Activated CD4-positive, alpha-beta T cell treated with anti-CD3 and anti-CD28 coated beads, Interleukin-2, amount 10 ng/mL, durations not matched to agents 24 days and 14 days (primary cell): ENCODE measurements at places on chromosomes 3 and 15.
A peak's percentile ranks its signal among the peaks of the same experiment; 100 is the strongest.

- no peak for DNase-seq
Observed at GRCh38 chr3:191158247-191158646, 40.8 kb upstream of the OSTN start.

DNA sequence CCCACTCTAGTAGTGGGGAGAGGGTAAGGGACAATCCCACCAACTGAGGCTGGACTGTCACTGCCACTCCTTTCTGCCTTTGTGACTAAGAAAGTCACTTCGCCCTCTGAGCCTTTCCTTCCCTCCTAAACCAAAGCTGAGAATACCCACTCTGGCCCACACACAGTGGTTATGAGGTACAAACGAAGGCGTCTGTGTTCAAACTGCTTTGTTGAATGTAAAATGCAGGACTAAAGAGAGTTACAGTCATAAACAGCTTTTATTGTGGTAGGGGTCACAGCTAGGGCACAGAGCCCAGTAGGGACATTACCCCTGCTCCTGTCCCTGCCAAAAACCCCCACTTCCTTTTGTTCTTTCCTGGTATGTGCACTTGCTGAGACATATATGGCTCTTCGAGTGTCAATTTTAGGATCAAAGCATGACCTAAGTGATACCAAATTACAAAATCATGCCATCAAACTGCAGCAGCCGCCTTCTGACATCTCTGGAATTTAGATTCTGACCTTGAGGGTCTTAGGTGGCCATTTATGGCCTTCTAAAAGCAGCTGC lies 45.1 kb downstream of the CTDSPL start:
- peak; percentile 64 for DNase-seq

DNA sequence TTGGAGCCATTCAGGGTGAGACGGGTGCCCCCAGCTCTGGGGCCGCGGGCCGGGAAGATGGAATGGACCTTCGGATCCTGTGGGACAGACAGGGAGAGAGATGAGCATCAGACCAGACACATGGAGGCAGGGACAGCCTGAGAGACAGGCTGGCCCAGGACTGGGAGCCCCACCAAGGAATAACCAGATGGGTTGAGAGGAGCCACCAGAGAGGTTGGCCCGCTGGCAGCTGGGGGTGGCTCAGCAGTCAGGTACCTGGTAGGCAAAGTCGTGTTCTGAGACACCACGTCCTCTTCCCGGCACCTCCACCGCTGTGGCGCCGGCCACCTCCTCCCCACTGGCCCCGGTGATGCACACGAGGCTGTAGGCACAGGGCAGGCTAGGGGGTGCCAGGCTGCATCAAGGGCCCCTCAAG lies 13.8 kb downstream of the PLXNB1 start:
- no peak for DNase-seq

- DNase-seq: no peak
Observed at GRCh38 chr15:73918784-73919183, 7.5 kb upstream of the LOXL1 start.

DNA sequence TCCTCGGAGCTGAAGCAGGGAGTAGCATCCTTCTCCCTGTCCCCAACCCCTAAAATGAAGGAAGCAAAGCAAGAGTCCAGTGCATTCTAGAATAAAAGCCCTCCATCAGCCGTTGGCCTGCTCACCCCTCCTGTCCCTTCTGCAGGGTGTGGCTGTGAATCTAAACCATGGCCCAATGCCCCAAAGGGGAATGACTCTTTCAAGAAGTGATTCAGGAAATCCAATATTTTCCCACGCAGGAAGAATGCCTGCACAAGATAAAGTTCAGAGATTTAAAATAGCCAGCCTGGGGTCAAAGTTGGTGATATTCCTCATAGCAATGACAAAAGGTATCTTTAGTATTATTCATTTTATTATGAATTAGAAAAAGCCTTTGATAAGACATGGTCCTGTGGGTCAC lies 38.5 kb downstream of the SLCO2A1 start:
- no peak for DNase-seq

- DNase-seq: no peak
Observed at GRCh38 chr3:61358364-61358763, 107.1 kb upstream of the FHIT start.

GRCh38 chr15:41513506-41514227 lies at the start of gene LTK:
TSS of gene LTK (minus strand) at chr15:41513827. CDS start at chr15:41513709, 118 bp downstream.
- peak; percentile 69 for DNase-seq

DNA sequence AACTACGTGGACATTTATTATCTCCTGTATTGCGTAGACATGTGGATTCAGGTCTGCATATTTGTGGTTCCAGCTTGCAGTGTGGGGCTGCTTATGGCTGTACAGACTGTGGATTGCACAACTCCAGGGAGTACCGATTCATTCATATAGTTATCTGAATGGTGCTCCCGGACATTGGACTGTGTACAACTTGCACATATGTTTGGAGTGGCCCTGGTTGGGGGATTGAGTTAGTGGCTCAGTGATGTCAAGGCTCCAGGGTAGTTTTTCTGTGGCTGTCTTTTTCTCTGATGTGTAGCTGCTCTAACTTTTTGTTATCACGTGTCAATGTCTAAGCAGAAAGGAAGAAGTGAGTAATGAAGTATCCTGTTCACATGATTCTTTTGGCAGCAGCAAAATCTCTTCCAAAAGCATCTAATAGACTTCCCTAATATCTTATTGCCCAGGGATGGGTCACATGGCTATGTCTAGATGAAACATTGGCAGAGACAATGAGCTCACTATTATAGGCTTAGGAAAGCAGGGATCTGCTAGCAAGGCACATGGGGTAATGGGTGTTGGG lies 15.8 kb downstream of the ST3GAL6 start:
- DNase-seq: peak; percentile 55

DNA sequence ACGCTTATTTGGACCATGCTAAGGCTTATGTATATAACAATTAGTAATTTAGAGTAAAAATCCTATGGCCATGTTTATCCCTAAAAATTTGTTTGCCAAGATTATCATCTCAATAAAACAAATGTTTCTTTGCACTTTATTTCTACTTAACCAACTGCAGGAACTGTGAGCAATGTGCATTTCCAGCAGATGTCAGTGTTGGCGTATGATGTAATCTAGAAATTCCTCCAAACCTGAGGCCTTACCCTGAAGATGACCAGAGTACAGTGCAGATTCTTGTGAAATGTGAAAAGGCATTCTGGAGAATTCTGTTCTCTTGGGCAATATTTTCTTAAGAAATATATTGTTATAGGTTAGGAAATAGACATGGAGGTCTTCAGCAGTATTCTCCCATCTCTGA lies 205.9 kb downstream of the MBNL1 start:
- peak; percentile 72 for DNase-seq

DNA sequence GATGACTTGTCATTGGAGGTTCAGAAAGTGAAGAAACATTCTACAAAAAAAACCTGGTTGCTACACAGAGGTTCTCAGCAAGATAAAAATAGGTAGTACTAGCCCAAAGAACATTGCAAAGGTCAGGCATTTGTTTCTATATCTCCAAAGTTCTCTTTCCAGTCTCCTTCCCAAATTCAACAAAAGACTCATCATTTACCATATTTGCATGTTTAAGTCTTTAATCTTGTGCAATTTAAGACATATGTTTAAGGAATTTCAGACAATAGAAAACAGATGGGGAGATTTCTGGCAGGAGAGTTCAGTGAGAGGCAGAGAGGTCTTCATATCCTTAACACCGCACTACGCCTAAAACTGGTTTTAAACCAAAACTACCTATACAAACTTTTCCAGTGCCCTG lies 173.8 kb upstream of the THBS1 start:
- DNase-seq: no peak
